ENCODE measurements at places on chromosomes 2 and 18.

GRCh38 chr2:240567137-240567871, 980 bp upstream of the RNPEPL1 start:
- DNase-seq, result no peak

- DNase-seq, result no peak
Observed at GRCh38 chr2:176873403-176873802, 339.2 kb upstream of the HNRNPA3 start.

DNA sequence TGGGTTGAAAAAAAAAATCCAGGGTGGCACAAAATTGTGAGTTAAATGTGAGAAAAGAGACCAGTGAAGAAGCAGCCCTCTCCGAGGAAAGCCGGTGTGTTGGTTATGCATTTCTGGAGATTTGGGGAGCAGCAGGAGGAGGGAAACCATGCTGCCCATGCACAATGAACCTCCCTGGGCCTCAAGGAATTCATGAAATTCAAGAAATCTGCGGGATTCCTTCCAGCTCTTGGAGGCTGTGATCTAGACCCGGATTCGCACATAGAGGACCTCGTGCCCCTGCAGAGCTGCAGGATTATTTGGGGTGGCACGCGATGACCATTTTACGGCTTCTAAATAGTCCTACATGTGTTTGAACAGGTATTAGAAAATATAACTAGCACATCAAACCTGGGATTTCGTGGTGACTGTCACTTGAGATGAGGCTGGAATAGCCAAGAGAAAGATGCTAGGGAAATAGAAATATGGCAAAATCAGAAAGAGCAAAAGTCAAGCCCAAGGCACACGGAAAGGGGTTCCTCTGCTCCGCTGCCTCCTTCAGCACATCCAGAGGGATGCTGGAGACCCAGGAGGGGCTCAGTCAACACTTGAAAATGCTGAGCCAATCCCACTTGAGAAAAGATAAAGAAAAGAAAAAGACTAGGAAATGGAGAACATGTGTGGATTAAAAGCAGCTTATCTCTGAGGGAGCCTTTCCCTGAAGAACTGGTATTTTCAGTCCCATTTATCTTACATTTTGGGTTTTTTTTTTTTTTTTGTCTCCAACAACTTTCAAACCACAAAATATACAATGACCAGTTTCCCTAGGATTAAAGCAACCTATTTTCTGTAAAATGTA, 22.0 kb downstream of the KCTD1 start:
- DNase-seq, result no peak

GRCh38 chr2:119511989-119512388, 12.3 kb downstream of the SCTR start:
- DNase-seq, result no peak

GRCh38 chr2:47089083-47089464, 66.0 kb downstream of the STPG4 start:
- no peak for DNase-seq

DNA sequence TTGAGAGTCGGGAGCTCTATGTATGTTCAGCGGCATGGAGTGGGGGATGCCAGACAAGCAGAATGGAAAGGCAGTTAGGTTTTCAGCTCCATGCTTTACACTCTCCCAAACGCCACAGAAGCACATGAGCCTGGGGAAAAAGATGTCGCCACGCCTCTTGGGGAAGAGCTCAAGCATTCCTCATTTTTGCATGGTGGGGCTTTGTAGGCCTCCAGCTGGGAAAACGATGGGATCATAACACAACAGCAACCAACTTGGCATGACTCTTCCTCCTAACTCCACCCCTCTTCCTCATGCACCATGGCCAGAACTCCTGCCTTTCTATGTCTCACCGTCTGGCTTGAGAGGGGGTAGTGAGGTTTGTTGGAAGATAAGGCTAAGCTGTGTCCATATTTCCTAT, 102.6 kb downstream of the PAX3 start:
- no peak for DNase-seq
